Stimulated activated CD4-positive, alpha-beta T cell treated with anti-CD3 and anti-CD28 coated beads, TNF-alpha, amount 100 ng/mL, for 24 hours (primary cell): ENCODE measurements at places on chromosomes 6 and 20.

- no peak for DNase-seq
These were observed 35.6 kb upstream of the PRELID3B start for GRCh38 chr20:59078231-59078630.

DNA sequence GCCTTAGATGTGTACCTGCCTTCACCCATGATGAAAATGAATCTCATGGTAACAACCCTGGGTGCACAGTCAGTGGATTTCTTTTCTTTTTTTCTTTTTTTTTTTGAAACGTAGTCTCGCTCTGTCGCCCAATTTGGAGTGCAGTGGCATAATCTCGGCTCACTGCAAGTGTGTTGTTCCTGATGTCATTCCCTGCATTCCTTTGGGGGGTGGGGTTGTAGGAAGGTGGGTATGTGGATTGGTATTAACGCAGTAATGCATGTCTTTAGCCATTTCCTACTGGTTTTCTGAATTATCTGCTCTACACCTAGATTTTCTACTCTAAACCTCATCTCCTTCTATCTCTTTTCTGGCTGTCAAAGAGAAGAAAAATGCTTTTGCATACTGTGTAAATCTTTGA is 146.6 kb downstream of the RNF144B start:
- DNase-seq, result no peak

- DNase-seq, result no peak
These were observed 12.5 kb downstream of the PLCB1 start for GRCh38 chr20:8144282-8145245.

GRCh38 chr6:39208223-39208739 is 21.0 kb downstream of the KCNK5 start:
- DNase-seq, result no peak

GRCh38 chr20:25256226-25256859 is 8.5 kb downstream of the PYGB start:
- no peak for DNase-seq
